ENCODE measurements at places on chromosomes 3 and 15.

GRCh38 chr3:87126321-87126720 is 100.8 kb upstream of the CHMP2B start:
- DNase-seq: no peak

- DNase-seq: no peak
These were observed 369.4 kb downstream of the NTRK3 start for GRCh38 chr15:87887177-87887576.

- DNase-seq: no peak
These were observed 4.8 kb downstream of the CSRNP1 start for GRCh38 chr3:39148435-39149058.

DNA sequence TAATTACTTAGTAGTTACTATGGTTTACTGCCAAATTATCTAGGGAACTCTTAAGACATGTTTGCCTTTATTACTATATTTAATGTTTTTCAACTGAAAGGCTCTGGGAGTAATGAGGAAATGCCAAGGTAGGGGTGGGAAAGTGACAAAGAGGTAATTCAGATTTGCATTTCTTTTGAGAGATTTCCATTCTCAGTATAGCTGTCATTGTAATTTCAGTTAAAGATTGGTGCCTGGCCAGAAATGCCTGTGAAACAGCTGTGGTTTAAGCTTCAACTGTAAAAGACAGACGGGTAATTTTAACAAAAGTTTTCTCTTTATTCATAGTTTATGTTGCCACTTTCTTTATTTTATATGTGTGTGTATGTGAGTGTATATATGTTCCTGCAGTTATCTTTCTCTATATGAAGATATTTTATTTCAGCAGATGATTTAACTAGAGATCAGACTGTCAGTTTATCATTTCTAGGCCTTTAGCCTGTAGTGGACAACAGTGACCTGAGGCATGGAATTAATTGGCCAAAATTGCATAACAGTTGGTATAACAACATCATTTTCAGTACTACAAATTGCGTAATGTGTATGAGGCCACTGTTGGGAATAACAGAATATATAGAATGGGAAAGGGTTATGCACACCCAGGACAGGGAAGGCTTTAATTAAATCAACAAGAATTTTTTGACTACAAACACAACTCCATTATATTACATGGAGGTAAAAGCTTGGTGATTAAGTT is 119.0 kb downstream of the BBX start:
- DNase-seq: no peak

GRCh38 chr3:23086831-23087230 is 116.3 kb upstream of the UBE2E2 start:
- DNase-seq: no peak

- DNase-seq: no peak
These were observed 7.1 kb upstream of the SSUH2 start for GRCh38 chr3:8651418-8652323.

GRCh38 chr15:26889298-26889898 is 22.5 kb downstream of the GABRA5 start:
- peak; percentile 31 for DNase-seq

- DNase-seq: peak; percentile 51
These were observed 259.2 kb upstream of the CCDC54 start for GRCh38 chr3:107117922-107118536.
